ENCODE measurements at places on chromosomes 12 and 14.

- no peak for DNase-seq
Observed at GRCh38 chr14:54935958-54936357, 33.3 kb upstream of the GCH1 start.

DNA sequence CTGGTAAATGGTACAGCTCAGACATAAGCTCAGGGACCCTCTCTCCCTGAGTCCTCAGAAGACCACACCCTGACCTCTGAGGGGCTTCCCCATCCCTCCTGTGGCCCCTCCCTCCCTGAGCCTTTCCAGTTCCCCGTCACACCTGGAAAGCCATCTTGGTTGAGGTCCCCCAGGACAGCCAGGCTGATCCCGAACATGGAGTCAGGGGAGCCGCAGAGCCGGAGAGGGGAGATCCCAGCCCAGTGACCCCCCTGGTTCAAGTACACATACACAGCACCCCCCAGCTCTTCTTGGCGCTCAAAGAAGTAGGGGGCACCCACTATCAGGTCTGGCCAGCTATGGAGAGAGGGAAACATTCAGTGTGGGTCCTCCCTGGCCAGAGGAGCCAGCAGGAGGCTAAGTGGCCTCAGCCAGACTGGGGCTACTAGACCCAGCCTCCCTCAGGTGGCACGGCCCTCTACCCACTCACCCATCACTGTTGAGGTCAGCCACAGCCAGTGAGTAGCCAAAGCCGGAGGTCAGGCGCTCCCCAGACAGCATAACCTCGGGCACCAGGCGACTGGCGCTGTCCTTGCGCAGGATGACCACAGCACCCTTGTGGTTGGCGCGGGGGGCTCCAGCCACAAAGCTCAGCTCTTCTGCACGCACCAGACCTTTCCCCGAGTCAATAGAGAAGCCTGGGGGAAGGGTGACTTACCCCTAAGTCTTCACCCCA lies 9.3 kb downstream of the ITGA7 start:
- no peak for DNase-seq

GRCh38 chr12:46260124-46260912 lies 8.5 kb downstream of the SLC38A1 start:
- DNase-seq: no peak

GRCh38 chr12:29427964-29428363 lies 47.0 kb upstream of the ERGIC2 start:
- DNase-seq: peak; percentile 4

DNA sequence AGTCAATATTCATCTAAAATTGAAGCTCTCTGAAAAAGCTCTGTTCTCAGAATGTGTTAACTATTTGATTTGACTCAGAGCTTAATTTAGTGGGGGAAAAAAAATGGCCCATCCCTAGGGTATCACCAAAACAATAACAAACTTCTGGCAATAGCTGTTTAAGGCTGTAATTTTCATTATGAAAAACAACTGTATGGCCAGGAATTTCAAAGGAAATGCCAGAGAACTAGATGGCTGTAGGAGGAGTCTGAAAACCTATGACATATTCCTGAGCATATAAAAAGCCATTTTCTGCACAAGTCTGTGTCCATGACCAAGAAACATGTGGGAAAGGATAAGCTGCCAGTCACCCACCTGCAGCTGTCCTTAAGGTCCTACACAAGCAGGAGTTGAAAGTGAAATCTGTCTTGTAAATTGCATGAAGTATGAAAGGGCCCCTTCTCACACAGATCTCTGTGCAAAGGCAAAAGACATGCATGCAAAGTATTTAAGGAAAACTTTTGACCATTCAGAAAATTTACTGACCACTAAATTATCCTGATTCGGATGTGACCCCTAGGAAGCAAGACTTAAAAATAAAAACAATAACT lies 299.1 kb downstream of the BTG1 start:
- no peak for DNase-seq

DNA sequence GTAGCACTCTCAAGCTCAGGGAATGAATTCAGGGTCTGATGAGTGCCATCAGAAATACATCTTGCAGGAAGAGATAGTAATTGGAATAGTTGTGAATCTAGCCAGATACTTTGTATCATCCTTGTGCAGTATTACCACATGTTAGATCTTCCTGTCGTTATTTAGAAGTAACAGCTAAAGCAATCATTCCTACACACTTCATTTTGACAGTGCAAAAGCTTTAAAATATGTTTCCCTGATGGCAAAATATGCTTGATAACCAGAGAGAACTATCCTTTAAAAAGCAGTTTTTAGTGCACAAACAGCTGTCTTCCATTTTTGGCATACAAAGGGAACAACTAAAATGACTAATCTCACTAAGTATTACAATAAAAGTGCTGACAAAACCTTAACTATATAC lies 149.5 kb upstream of the SLC38A2 start:
- DNase-seq: no peak

DNA sequence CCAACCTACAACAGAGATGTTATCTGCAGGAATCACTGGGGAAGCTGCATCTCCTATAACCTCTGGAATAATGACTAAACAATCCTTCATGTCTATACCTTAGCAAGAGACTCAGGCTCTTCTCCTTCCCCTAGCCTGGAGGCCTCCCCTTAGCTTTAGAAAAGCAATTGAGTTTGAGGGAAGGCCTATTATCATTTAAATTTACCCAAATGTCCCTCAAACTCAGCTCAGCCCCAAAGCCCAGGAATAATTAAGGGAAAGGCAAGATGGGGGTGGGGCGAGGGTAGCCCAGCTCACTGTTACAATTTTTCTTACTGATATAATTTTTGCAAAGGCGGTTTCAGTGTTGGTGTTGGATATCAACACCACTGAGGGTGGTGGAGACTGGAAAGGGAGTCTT lies 151.4 kb upstream of the EEA1 start:
- no peak for DNase-seq

DNA sequence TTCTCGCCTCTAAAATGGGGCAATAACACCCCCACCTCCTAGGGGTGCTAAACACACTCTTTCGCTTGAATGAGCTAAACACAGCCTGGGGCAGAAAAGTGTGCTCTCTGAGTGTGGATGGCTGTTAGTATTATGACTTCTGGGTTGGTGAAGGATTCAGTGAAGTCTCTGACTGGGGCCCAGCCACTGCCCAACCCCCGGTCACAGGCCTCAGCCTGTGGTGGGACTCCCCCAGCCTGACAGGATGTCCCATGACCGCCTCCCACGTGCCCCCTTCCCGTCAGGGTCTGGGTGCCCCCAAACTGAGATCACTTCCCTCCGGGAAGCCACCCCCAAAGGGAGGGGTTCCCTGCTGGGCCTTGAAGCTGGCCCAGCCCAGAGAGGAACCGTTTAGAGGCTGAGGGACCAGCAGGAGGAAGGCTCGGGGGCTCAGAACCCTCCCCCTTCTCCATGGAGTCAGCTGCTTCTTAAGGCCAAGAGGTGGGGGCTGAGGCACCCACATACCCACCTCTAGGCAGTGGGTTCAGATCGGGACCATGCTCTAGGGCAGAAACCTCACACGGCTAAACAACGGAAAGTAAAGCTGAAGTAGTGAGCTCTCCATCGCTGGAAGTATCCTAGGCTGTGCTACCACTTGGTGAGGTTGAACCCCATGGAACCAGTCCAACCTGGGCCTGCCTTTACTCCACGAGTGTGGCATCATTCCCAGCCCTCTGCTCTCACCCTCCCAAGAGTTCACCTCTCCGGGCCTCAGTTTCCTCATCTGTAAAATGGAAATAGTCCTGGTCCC lies 13.8 kb downstream of the DTX1 start:
- peak; percentile 84 for DNase-seq

GRCh38 chr12:3658327-3659163 lies 94.4 kb downstream of the CRACR2A start:
- no peak for DNase-seq

- DNase-seq: no peak
Observed at GRCh38 chr12:2101359-2101758, 48.6 kb downstream of the CACNA1C start.

DNA sequence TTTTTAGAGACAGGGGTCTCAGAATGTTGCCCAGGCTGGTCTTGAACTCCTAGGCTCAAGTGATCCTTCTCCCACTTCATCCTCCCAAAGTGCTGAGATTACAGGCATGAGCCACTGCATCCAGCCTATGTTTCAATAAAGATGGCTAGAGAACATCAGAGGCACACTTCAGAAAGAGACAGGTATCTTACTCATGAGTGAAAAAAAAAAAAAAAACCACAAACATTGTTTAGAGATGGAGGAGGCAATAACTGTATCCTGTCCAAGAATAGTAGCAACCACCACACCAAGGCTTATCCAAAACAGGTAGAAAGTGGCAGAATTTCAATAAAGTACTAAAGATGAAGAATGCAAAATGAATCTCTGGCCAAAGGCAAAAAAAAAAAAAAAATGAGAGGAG lies 30.3 kb downstream of the EEA1 start:
- DNase-seq: no peak

DNA sequence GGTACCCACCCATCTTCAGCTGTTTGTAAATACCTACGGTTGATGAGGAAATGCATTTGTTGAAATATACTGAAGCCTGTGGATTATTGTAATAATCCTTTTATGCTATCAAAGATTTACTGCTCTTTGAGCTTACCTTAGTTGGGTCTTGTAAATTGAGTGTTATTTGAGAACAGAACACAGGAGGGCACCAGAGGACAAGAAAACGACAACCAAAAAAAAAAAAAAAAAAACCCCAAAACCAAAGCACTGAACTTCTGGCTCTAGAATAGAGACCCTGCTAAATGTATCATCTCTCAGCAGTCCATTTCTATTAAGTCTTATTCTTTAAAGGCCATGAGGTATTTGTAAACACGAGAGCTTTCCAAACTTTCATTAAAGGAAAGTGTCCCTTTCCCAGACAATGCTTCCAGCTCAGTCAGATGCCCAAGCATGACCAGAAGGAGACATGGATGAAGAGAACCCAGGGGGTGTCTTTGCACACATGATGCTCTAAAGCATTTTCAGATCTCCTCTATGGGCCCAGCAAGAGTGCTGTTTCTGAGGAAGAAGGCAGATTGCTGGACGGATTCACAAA lies 763.9 kb downstream of the NRXN3 start:
- no peak for DNase-seq

- no peak for DNase-seq
Observed at GRCh38 chr14:102493585-102493984, 16.0 kb downstream of the ANKRD9 start.

DNA sequence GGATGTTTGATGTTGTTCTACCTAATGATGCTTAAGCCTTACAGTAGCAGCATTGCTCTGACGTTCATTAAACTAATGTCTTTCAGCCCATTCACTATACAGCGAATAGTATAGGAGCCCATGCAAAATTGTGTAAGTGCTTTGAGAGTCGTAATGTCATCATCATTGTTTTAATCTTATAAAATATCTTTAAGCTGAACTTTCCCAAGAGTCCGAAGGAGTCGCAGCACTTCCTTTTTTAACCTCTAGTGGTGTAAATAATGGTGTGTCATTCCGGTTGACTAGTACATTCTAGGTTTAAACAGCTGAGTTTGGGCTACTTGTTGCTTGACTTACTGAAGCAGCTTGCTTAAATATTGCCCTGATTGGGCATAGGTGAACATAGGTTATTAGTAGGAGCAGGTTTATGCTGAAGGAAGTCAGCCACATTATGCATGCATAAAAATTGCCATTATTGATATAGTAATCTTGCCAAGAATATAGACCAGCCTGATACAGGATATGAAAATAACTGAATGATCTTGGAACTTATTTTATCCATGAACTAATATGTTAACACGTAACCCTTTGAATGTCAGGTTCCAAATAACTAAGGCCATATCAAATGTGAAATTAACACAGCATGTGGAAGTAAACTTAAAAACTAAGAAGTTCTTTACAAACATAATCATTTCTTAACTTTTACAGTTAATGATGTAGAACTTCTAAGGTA lies 2.6 kb downstream of the WNK1 start:
- no peak for DNase-seq

- no peak for DNase-seq
Observed at GRCh38 chr12:131818821-131819585, 9.2 kb upstream of the MMP17 start.

DNA sequence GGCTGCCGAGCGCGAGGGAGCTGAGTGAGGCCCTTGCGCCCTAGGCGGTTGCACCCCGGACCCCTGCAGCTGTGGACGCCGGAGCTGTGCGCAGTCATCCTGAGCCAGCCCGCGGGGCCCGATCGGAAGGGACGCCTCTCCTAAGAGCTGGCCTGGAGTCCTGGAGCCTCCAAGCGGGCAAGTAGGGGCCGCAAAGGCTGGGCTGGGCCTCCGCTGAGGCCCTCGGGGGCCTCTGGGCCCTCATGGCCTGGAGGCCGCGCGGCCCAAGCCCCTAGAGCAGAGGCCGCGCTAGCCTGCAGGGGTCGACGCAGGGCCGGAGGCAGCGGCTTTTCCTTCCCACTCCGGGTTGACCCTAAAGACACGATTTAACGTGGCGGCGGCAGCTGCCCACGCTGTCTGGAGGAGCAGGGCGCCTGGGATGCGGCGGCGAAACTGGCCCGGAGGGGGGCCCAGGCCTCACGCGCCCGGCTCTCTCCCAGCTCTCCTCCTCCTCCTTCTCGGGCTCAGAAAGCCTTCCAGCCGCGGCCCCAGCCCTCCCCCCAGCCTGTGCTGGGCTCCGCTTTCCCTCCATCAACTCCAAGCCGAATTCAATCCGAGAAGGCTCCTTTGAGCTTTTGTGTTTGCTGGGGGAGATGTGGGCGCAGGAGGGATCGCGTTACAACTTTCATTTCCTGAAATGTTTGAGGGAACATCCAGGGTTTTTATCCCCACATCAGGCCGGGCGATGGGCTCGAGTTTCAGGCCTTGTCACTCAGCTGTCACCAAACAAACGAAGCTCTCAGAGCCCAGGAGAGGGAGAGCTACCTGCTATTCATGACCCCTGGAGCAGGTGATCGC lies 11.6 kb downstream of the SIX1 start:
- DNase-seq: no peak

GRCh38 chr12:82757656-82758055 lies 71.0 kb downstream of the TMTC2 start:
- DNase-seq: no peak

GRCh38 chr12:52046859-52047258 lies 4.4 kb upstream of the NR4A1 start:
- DNase-seq: no peak

DNA sequence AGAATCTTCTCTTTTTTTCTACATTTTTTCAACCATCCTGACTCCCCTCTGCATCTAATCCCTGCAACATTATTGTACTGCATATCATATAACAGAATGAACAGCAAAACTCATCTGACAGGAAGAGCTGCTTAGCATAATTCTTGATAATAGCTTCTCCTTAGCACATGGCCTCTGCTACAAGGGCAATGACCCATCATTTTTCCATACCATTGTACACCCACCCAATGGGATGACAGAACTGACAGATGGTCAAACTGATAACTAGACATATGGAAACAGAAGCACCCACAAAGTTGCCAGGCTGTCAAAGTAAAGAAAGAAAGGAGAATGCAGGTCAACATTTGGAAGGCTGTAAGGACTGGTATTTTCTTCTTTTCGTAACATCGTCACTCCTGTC lies 390.4 kb upstream of the USP15 start:
- no peak for DNase-seq

GRCh38 chr14:61258985-61259384 lies 22.2 kb downstream of the TMEM30B start:
- no peak for DNase-seq

GRCh38 chr12:56042843-56043242 lies 1.1 kb downstream of the RPS26 start:
- no peak for DNase-seq

GRCh38 chr12:92502417-92503028 lies 200.3 kb upstream of the PLEKHG7 start:
- DNase-seq: no peak

GRCh38 chr12:49200919-49201594 lies 12.2 kb upstream of the TUBA1A start:
- DNase-seq: no peak

- DNase-seq: no peak
Observed at GRCh38 chr12:15861404-15861803, 20.8 kb upstream of the STRAP start.

- DNase-seq: peak; percentile 72
Observed at GRCh38 chr14:94161981-94162380, 12.1 kb upstream of the PPP4R4 start.

Data from GDM1 (cell line).